Peyer's patch (tissue), 4 donors: ENCODE measurements at places on chromosomes 2 and 18. TPM values are rescaled to one million over a fixed set of nuclear protein-coding genes. Genes with fewer than 3 reads are reported as not detected.

TAF1B gene
- total RNA-seq, result 8.6 TPM

NT5C1B gene
- total RNA-seq, result not detected

C2orf72 gene
- total RNA-seq, result 9.9 TPM

VWA3B gene
- total RNA-seq, result not detected

OTX1 gene
- not detected for total RNA-seq

DYNAP gene
- total RNA-seq, result not detected

GPR35 gene
- total RNA-seq, result 61.1 TPM

REEP1 gene
- total RNA-seq, result 1.7 TPM

DNA sequence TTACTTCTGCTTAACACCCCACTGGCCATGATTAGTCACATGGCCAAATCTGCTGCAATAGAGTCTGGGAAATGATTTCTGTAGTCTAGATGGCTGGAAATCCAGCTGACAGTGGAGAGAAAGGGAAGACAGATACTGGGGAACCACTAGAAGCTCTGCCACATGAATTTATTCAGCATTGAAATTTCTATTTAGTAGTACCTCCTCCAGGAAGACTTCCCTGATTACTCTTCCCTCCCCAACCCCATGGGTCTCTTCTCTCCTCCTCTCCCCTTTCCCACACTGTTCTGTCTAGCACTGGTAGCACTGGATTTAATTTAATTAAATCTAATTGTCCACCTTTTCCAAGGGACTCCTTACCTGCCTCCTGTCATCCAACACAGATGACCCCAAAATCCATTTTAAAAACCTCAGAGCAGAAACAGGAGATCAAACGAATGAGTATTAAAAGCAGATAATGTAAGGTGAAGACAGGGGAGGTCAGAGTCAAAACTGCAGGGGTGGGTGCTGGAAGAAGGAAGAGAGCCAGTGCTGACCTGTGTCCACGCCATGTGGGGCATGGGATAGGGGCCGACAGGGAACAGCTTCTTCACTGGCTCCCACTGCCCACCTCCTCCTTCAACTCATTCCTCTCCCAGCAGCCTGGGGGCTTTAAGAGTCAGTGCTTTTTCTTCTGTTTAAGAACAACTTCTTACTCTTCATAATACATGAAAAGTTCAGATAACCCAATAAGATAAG lies 169.2 kb upstream of the HS6ST1 start:
- H3K4me1 ChIP-seq, result no peaks in the 10 kb centered on the region
- no peaks in the 10 kb centered on the region for H3K27me3 ChIP-seq
- DNase-seq, result peak; percentile 7
- no peak overlapping the region for H3K27ac ChIP-seq
- H3K36me3 ChIP-seq, result no peaks in the 10 kb centered on the region
- no peak overlapping the region for H3K4me3 ChIP-seq

DNA sequence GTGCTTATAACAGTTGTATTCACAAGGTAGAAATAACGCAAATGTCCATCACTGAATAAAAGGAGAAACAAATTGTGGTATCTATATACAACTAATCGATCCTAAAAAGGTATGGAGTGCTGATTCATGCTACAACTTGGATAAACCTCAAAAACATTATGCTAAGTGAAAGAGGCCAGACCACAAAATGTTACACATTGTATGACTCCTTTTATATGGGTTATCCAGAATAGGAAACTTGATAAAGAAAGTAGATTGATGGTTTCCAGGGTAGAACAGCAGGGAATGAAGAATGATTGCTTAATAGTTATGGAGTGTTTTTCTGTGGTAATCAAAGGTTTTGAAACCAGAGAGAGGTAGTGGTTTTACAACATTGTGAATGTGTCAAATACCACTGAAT lies 432.2 kb upstream of the TRIB2 start:
- no peaks in the 10 kb centered on the region for H3K27me3 ChIP-seq
- H3K4me1 ChIP-seq, result peaks cover 4% of the 10 kb centered on the region
- H3K27ac ChIP-seq, result no peak overlapping the region
- no peak overlapping the region for H3K4me3 ChIP-seq
- H3K36me3 ChIP-seq, result no peaks in the 10 kb centered on the region

GRCh38 chr18:21196426-21196825 lies 45.6 kb upstream of the GREB1L start:
- no peak overlapping the region for H3K4me3 ChIP-seq
- no peak for DNase-seq
- H3K4me1 ChIP-seq, result no peaks in the 10 kb centered on the region
- H3K27me3 ChIP-seq, result no peaks in the 10 kb centered on the region

DNA sequence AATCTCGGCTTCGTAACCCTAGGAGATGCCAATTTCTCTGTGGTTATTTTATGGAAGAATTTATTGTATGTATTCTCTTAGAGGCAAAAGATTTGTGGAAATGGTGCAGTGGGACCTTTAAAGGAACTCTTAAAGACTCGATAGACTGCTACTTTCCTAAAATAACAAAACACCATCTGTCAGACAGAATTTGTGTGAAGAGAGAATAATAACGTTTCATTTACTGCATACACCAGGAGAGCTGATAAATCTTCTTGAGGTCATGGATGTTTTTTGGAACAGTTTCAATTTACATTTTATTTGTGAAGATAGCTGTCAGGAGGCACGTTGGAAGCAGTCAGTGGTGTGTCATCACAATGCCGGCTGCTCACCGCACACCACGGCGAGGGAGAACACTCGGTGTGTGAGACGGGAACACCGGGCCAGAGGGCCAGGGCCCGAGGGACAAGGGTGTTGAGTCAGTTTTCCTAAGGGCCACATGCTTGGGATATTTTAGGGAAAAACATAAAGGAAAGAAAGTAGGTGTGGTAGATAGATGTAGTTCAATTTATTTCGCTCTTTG lies 1681.0 kb upstream of the DDX18 start:
- H3K4me1 ChIP-seq, result no peaks in the 10 kb centered on the region
- no peak overlapping the region for H3K4me3 ChIP-seq
- H3K27ac ChIP-seq, result no peak overlapping the region
- H3K36me3 ChIP-seq, result no peaks in the 10 kb centered on the region

GRCh38 chr18:26468931-26469340 lies 79.4 kb downstream of the KCTD1 start:
- H3K4me3 ChIP-seq, result no peak overlapping the region
- no peak overlapping the region for H3K27ac ChIP-seq
- H3K27me3 ChIP-seq, result no peaks in the 10 kb centered on the region
- no peak for DNase-seq
- no peaks in the 10 kb centered on the region for H3K36me3 ChIP-seq
- H3K4me1 ChIP-seq, result no peaks in the 10 kb centered on the region

- H3K27me3 ChIP-seq, result no peaks in the 10 kb centered on the region
- no peak overlapping the region for H3K4me3 ChIP-seq
- DNase-seq, result no peak
- H3K36me3 ChIP-seq, result no peaks in the 10 kb centered on the region
- no peaks in the 10 kb centered on the region for H3K4me1 ChIP-seq
- no peak overlapping the region for H3K27ac ChIP-seq
Measured at GRCh38 chr2:46198164-46198883, 98.9 kb upstream of the EPAS1 start.

DNA sequence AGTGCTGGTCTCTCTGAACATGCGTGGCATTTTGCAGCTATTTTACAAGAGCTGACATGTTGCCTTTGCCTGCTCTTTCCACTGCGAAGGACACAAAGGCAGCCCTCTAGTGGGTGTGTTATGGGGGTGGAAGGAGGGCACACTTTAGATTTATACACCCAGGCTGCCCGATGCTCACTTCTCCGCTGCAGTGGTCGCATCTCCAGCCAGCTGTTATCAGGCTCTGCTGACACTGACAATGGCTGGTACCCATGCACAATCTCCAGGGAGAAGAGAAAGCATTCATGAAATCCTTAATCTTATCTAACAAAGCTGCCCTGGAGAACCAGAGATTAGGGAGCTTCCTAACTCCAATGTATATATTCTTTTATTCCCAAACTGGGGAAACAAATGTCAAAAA lies 113.5 kb downstream of the EPHA4 start:
- no peak overlapping the region for H3K27ac ChIP-seq
- no peak for DNase-seq
- H3K4me1 ChIP-seq, result no peaks in the 10 kb centered on the region

GRCh38 chr2:106701203-106702022 lies 184.6 kb downstream of the ST6GAL2 start:
- no peaks in the 10 kb centered on the region for H3K36me3 ChIP-seq
- H3K27me3 ChIP-seq, result no peaks in the 10 kb centered on the region

- DNase-seq, result no peak
- H3K27me3 ChIP-seq, result no peaks in the 10 kb centered on the region
- H3K4me1 ChIP-seq, result no peaks in the 10 kb centered on the region
- no peak overlapping the region for H3K27ac ChIP-seq
Measured at GRCh38 chr2:33214436-33214835, 262.0 kb upstream of the RASGRP3 start.

GRCh38 chr2:9844576-9844975 lies 1.3 kb downstream of the TAF1B start:
- DNase-seq, result no peak
- peak overlapping the region; percentile 65 for H3K4me3 ChIP-seq
- no peak overlapping the region for H3K27ac ChIP-seq
- peaks cover 8% of the 10 kb centered on the region for H3K36me3 ChIP-seq

- no peak for DNase-seq
- no peak overlapping the region for H3K4me3 ChIP-seq
- H3K36me3 ChIP-seq, result no peaks in the 10 kb centered on the region
- H3K4me1 ChIP-seq, result no peaks in the 10 kb centered on the region
- H3K27ac ChIP-seq, result no peak overlapping the region
- no peaks in the 10 kb centered on the region for H3K27me3 ChIP-seq
Measured at GRCh38 chr2:217611626-217612127, 391.1 kb downstream of the TNS1 start.

GRCh38 chr2:197707316-197708213 lies 2.4 kb downstream of the MARS2 start:
- H3K27me3 ChIP-seq, result no peaks in the 10 kb centered on the region
- no peaks in the 10 kb centered on the region for H3K36me3 ChIP-seq
- no peak overlapping the region for H3K27ac ChIP-seq
- peaks cover 6% of the 10 kb centered on the region for H3K4me1 ChIP-seq
- peak overlapping the region; percentile 79 for H3K4me3 ChIP-seq
- DNase-seq, result no peak

DNA sequence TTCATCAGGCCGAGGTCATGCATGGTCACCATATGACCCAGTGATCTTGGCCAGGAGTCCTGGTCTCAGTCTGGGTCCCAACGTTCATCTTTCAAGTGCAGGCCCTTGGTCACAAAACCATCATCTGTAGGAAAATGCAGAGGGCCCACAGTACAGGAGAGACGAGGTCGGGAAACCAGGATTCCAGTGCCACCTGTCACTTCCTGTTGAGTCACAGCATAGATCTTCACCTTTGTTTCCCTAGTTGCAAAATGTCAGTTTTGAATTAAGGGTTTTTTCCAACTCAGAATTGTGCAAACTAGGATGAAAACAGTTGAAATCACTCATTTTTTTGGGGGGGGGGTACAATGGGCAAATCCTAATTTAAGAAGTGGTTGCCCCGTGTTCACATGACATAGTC lies 162.2 kb downstream of the INSIG2 start:
- no peaks in the 10 kb centered on the region for H3K4me1 ChIP-seq
- DNase-seq, result no peak
- no peak overlapping the region for H3K27ac ChIP-seq

DNA sequence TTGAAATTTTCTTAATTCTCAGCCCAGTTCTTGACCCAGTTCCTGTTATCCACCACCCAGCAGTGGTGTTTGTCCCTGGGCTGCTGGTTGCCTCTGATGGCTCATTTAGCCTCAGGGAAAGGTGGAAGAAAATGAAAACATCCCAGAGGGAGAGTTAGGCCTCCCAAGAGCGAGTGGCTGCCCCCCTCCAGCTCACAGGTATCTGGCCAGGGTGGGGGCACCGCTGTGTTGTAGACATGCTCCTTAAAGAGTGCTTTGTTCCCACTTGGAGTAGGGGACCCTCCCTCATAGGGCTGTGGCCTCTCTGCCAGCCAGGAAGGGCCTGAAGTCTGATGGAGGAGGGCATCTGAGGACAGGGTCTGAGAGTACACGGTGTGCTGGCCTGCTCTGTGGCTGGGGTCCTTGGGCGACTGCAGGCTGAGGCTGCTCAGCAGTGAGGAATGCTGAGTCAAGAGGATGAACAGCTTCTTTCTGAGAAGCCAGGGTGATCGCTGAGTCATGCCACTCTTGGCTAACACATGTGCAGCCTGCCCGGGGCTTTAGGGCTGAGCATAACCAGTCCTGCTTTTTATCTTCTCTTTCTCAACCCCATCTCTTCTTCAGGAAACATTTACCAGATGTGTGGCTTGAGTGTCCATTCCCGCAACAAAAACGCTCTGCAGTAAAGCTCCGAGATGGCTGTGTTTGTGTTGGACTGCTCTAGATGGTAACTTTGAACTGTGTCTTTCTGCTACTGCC lies 72.3 kb downstream of the IL1R2 start:
- H3K4me3 ChIP-seq, result no peak overlapping the region
- peak overlapping the region; percentile 87 for H3K27ac ChIP-seq
- DNase-seq, result peak; percentile 87
- no peaks in the 10 kb centered on the region for H3K4me1 ChIP-seq
- H3K27me3 ChIP-seq, result no peaks in the 10 kb centered on the region
- H3K36me3 ChIP-seq, result no peaks in the 10 kb centered on the region

DNA sequence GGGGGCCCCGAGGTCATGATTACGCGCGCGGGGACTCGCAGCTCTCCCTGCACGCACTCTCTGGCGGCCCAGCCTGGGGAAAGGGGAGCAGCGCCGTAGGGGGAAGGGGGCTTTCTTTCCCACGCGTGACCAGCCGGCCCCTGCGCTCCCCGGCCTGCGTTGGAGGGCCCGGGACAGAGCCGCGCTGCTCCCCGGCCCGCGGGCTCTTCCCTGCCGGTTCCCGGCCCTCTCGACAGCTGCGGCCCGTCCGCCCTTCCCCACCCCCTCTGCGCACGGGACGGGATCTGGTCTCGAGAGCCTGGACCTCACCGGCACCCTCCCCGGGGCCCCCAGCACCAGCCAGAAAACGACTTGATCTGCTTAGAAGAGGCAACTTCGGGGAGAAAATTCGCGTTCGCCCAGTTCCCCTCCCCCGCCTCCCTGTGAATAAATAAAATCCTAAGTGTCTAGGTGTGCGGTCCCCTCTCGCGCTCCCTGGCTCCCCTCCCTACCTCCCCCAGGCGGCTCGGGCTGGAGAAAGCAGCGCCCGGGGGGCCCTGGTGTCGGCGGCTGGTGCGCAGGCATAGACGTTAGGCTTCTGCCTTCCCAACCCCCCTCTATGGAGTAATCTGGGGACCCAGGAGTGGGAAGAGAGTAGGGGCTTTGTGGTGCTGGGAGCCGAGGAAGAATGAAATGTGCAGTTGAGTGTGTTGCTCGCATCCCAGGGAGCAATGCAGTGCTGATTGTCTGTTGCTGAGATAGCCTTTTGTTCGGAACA lies 803 bp upstream of the FIGN start:
- no peaks in the 10 kb centered on the region for H3K36me3 ChIP-seq
- no peak for DNase-seq
- no peaks in the 10 kb centered on the region for H3K4me1 ChIP-seq
